Activated T-cell treated with anti-CD3 and anti-CD28 coated beads, Interleukin-2, amount 50 U/mL, for 1 hour (primary cell): ENCODE measurements at places on chromosomes 7 and 10.

GRCh38 chr10:89425000-89425399 lies 10.6 kb downstream of the IFIT5 start:
- no peak for DNase-seq

DNA sequence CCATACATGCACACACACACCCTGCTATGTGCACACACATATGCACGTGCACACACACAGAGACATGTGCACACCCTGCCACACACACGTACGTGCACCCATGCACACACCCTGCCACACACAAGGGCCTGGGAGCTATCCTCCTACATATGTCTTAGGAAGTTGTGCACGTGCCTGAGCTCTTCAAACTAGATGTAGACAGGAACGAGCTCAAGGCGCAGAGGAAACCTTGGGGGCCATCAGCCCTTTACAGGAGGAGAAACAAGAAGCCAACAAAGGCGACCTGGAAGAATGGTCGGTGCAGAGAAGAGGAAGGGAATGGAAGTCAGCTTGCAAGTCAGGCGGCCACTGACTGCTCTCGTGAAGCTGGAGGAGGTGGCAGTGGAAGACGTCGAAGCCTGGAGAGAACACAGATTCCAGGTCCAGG lies 58.7 kb downstream of the AOC1 start:
- no peak for DNase-seq

- DNase-seq, result no peak
Observed at GRCh38 chr7:86790383-86790782, 146.7 kb downstream of the GRM3 start.

GRCh38 chr10:46251857-46252847 lies 34.6 kb upstream of the ANTXRL start:
- no peak for DNase-seq

DNA sequence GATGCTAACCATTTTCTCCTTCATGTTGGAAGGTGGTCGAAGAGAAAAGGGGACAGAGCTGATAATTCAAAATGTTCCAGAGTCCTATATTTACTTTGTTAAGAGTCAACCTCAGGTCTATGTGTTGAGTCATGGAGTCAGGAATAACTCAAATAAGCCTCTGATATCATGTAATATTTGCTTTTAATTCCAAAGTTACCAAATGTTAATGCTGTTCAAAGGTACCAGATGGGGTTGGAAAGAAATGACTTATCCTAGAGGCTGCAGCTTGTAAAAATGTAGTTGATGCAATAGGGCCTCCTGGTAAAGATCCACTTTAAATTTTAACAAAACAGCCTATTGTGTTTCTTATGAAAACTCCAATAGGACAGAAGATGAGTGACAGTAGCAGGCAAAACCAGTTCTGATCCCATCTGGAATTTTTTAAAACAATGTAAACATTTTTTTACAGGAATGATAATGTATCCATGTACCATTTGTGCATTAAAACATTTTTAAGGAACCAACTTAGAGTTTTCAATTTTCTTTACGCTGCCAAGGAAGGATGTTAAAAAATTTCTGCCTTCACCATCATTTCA lies 218.2 kb downstream of the ANK3 start:
- no peak for DNase-seq

DNA sequence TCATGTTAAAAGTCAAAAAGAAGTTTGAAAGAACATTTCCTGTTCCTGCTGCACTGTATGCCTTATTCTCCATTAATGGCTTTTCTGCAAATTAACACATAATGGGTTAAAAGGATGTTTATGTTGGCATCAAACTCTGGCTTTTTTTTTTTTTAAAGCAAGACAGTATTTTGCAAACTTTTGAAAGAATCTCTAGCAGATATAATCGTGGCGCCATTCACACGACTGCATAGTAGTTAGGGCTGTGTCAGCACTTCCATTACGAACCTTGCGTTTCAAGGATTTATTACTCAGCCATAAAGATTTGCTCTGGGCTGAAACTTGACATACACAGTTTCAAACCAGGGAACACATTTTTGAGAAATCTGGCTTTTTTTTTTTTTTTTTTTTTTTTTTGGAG lies 207.8 kb downstream of the DYNC1I1 start:
- no peak for DNase-seq

- DNase-seq, result peak; percentile 21
Observed at GRCh38 chr10:7666253-7667023, at the start of gene ITIH5. Gene ITIH5 (minus strand): TSS chr10:7666966. CDS start chr10:7666892, 74 bp downstream.

DNA sequence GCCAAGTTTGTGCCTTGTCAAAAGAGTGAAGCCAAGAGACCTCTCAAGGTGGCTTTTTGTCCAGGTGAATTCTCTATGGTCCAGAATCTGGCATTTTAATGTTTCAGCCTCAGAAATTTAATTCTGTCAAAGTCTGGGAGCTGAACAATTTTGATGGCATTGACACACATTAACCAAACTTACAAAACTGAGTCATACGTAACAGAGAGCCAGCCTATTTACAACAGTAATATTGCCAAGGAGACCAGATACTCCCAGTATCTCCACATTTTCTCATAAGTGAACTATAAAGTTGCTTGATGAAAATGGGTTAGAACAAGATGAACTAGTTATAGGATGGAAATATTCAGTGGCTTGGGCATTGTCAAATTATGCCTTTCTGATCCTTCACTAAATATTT lies 43.8 kb downstream of the PDE6C start:
- DNase-seq, result no peak

GRCh38 chr7:28981161-28981465 lies 23.0 kb upstream of the TRIL start:
- DNase-seq, result no peak
